ENCODE measurements at places on chromosomes 2 and 18.

- no peak for DNase-seq
Measured at GRCh38 chr18:24436939-24437338, 10.5 kb downstream of the IMPACT start.

- no peak for DNase-seq
Measured at GRCh38 chr2:74177696-74178095, 983 bp downstream of the MOB1A start.

- DNase-seq = no peak
Measured at GRCh38 chr2:191739194-191739593, 61.3 kb downstream of the NABP1 start.

- no peak for DNase-seq
Measured at GRCh38 chr2:165163761-165164160, 40.1 kb downstream of the SCN3A start.

DNA sequence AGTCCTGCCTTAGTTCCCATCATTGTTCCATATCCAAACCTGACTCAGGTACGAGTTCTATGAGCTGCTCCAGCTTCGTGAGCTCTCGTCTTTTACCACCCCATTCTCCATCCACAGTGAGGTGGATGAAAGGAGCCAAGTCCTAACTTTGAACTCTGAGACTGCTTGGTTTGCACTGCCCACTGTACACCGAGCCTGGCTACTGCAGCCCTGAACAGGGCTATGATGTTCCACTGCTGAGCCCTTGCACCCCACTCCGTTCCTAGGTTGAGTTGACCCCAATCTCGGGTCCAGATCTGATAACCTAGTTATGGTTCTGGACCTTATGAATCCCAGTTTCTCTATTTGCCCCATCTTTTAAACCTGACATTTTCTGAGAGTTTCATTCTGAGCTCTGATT is 5.3 kb upstream of the DYNAP start:
- DNase-seq = no peak

GRCh38 chr2:173834141-173834540 is 131.0 kb downstream of the SP3 start:
- no peak for DNase-seq

DNA sequence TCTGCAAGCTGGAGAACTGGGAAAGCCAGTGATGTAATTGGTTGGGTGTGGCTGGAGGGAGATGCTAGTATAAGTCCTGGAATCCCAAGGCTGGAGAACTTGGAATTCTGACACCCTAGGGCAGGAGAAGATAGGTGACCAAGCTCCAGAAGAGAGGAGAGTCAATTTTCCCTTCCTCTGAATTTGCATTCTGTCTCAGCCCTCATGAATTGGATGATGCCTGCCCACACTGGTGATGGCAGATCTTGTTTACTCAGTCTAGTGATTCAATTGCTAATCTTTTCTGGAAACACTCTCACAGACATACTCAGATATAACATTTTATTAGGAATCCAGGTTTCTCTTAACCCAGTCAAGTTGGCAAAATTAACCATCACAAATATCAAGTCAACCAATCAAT is 287.2 kb downstream of the RDH14 start:
- no peak for DNase-seq

DNA sequence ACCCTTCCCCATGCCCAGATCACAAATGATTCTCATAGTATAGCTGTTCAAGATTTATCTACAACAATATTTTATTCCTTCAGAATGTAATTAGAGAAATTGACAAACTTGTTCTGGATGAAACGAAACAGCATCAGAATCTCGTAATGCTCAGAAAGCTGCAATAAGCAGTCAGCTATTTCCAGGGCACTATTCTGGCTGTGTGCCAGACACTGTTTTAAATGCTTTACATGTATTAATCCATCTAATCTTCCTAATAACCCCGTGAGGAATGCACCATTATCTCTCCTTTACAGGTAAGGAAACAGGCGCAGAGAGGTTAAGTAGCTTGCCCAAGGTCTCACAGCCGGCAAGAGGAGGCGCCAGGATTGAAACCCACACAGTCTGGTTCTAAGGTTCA is 10.1 kb upstream of the LYPD6B start:
- no peak for DNase-seq

DNA sequence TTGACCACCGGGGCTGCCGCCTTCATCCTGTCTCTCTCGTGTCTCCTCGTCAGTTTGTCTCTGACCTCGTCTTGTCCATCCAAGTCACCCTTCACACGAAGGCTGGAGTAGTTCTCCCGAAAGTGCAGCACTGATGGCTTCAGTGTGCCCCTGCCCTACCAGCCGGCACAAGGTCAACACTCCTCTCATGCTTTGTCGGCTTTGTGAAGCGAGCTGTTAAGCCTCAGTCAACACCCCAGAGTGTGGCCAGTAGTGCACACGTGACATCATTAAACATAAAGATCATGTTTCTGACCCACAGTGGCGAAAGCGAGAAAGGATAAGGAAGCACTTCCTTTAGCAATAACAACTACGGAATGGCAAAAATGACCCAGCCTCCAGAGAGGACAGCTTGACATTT is 23.2 kb downstream of the ACKR3 start:
- no peak for DNase-seq

DNA sequence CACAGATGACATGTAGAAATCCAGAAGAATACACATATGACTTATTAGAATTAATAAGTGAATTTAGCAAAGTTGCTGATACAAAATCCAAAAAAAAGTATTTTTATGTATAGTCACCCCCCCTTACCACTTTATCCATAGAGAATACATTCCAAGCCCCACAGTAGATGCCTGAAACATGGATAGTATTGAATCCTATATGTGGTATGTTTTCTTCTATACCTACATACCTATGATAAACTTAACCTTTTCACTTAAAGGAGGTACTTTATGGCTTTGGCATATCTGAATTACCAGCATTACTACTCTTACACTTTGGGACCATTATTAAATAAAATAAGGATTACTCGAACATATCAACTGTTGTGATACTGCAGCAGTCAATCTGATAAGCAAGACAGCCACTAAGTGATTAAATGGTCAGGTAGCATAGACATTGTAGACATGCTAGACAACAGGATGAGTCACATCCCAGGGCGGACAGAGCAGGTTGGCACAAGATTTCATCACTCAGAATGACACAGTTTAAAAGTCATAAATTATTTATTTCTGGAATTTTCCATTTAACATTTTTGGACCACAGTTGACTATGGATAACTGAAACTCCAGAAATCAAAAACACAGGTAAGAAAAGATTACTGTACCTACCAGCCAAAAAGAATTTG is 208.2 kb upstream of the CHAC2 start:
- DNase-seq = peak; percentile 80

GRCh38 chr18:80196528-80197320 is 50.6 kb downstream of the PARD6G start:
- DNase-seq = no peak

- no peak for DNase-seq
Measured at GRCh38 chr2:88220718-88221117, 50.6 kb downstream of the THNSL2 start.

DNA sequence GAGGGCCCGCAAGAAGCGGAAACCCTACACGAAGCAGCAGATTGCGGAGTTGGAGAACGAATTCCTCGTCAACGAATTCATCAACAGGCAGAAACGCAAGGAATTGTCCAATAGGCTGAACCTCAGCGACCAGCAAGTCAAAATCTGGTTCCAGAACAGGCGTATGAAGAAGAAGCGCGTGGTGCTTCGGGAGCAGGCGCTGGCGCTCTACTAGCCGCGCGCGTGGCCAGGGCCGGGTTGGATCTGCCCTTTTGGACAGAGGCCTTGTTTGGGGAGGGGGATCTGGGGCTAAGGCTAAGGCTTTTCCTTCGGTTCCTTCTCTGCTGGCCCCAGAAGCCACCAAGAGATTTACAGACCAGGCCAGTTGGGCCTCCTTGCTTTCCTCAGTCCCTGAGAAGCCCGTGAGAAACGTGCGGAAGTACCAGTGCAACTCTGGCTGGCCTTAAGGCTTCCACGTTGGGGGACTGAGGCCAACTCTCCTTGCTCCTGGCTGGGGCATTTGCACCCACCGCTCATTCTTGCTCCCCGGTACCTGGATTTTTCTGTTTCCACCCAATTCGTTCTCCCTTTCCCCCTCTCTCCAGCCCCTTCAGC is 1.0 kb downstream of the HOXD12 start:
- no peak for DNase-seq

DNA sequence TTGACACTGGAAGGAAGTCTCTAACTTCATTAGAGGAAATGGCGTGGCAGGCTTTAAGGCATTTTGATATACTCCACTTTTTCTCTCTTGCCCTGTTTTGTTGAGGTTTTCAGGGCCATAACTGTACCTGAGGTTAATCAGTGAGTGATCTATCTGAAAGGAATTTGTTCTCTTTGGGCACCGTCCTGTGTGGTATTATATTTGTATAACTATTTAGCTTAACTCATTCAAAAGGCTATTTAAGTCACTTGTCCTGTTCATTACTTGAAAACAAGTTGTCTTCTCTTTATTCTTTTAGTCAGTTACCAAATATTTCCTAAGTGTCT is 180.4 kb downstream of the NEDD4L start:
- DNase-seq = no peak

DNA sequence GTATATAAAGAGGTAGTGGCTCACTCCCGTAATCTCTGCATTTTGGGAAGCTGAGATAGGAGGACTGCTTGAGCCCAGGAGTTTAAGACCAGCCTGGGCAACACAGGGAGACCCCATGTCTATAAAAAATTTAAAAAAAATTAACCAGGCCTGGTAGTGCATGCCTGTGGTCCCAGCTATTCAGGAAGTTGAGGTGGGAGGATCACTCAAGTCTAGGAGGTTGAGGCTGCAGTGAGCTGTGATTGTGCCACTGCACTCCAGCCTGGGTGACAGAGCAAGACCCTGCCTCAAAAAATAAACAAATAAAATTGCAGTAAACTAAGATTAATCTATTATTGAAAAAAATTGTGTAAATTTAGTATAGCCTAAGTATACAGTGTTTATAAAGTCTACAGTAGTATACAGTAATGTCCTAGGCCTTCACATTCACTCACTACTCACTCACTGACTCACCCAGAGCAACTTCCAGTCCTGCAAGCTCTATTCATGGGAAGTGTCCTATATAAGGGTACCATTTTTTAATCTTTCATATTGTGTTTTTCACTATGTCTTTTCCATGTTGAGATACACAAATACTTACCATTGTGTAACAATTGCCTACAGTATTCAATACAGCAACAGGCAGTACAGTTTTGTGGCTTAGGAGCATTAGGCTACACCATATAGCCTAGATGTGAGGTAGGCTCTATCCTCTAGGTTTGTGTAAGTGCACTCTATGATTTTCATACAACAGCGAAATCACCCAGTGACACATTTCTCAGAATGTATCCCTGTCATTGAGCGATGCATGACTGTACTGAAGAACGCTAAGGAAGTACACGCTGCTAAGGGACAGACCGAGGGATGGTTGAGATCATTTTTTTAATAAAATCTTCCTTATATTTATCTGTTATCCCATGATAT is 10.4 kb upstream of the MAP4K3 start:
- DNase-seq = no peak

GRCh38 chr2:100801402-100801801 is 18.5 kb upstream of the NPAS2 start:
- no peak for DNase-seq

GRCh38 chr2:238771218-238771617 is 76.7 kb upstream of the TWIST2 start:
- no peak for DNase-seq

DNA sequence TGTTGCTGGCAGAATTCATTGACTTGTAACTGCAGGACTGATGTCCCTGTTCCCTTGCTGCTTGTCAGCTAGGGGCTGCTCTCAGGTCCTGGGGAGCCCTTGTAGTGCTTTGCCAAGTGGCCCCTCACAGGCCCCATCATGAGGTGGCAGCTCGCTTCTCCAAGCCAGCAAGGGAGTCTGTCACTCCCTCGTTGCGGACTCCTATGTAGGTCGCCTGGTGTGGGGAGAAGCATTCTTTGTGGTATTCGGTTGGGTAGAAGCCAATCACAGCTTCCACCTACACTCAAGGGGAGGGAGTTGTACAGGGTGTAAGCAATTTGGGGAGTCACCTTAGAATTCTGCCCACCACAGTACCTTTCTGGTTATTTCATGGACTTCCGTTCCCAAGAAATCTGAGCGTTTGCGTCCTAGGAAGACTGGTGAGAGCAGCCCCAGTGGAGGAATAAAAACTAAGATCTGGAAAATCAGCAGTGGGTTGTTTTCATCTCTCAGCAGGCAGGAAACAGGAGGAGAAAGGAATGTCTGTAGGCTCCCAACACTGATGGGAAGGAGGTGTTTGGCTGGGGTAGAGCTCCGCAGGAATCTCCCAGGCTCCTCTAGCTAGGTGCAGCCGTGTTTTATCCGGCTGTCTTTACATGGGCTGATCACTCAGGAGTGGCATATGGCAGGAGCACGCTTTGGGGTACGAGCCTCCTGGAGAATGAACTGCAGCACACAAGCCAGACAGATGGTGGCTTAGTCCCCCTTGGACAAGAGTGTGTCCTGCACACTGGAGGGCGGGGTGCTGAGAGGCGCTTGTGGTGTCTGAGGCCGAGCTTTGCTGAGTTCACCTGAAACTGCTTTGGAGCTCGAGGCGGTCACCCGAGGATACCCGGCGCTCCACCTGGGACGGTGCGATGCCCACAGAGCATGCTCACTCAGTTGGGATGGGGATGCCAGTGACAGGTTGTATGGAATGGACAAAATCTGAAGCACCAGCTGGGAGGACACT is 58.3 kb downstream of the LDLRAD4 start:
- DNase-seq = no peak

All from PC-9 (cell line).